Heart right ventricle (tissue), 16 donors: ENCODE measurements at places on chromosomes 16 and 17. TPM values are rescaled to one million over a fixed set of nuclear protein-coding genes. Genes with fewer than 3 reads are reported as not detected.

The KIF19 gene
- 0.41 TPM for polyA plus RNA-seq

The KRTAP16-1 gene
- polyA plus RNA-seq: not detected

The CD300LG gene
- 30.0 TPM for polyA plus RNA-seq

The CLEC3A gene
- not detected for polyA plus RNA-seq

The ADGRG1 gene
- polyA plus RNA-seq: 27.7 TPM

The HSD17B2 gene
- not detected for polyA plus RNA-seq

The CA5A gene
- 0.29 TPM for polyA plus RNA-seq

The OXLD1 gene
- polyA plus RNA-seq: 36.0 TPM

The RAB26 gene
- 0.26 TPM for polyA plus RNA-seq

The JPH3 gene
- polyA plus RNA-seq: 0.06 TPM

The TP53TG3D gene
- 0.29 TPM for polyA plus RNA-seq
